Endothelial cell (in vitro differentiated cells): ENCODE measurements at places on chromosomes 11 and 22.

DNA sequence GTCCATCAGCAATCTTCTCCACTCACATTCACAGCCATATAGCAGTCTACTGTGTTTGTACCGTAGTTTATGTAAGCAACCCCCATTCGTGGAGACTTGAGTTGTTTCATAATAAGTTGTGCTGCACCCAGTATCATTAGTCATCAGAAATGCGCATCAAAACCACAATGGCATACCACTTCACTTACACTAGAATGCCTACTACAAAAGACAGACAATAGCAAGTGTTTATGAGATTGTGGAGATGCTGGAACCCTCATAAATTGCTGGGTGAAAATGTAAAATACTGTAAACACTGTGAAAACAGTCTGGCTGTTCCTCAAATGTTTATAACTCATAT, 133.3 kb downstream of the ATXN10 start:
- DNase-seq, result no peak

DNA sequence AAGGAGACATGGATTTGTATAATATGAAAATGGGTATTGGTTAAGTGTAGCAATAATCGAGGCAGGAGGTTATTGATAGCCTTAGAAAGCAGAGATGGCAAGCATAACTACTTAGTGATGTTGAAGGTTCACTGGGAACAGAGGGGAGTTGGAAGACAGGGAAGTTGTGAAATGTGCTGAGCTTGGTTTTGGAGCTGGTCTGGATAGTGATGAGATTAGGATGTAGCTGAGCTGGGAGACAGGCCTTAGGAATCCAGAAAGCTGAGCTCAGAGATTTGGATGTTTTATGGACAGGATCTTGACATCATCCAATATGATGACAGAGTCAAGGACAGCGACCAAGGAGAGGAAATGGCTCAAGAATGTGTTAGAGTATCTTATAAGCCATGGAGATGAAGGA, 113.1 kb downstream of the ARHGAP42 start:
- DNase-seq, result no peak

GRCh38 chr11:9858218-9858617, 194.3 kb downstream of the SWAP70 start:
- DNase-seq, result peak; percentile 4

DNA sequence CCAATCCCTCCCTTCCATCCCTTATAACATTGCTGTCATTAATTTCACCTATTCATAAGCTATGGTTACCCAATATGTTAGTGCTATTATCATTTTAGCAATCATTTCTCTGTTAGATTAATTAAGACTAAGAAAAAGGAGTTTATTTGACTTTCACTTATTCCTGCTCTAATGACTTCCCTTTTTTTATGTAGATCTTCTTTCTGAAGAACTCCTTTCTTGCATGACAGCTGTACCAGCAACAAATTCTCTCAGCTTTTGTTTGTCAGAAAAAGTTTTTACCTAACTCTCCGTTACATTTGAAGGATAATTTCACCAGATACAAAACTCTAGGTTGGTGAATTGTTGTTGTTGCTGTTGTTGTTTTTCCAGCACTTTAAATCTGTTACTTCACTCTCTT, 28.6 kb upstream of the OR8B8 start:
- DNase-seq, result no peak

DNA sequence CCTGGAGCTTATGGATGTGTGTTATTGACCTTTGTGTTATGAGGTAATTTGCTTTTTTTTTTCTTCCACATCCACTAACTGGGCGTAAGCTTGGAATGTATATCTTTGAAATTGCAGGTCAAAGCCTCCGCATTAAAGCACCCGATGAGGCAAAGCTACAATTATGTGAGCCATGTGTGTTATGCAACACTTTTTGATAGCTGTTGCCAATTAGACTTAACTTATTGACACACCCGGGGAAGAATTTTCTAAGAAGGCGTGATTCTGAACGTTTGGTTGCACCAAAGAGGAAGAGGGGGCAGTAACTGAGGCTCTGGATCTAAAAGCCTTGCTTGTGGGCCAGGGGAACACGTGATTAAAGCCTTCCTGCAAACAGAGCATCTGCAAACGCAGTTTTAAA, 610 bp upstream of the TEX12 start:
- DNase-seq, result no peak

DNA sequence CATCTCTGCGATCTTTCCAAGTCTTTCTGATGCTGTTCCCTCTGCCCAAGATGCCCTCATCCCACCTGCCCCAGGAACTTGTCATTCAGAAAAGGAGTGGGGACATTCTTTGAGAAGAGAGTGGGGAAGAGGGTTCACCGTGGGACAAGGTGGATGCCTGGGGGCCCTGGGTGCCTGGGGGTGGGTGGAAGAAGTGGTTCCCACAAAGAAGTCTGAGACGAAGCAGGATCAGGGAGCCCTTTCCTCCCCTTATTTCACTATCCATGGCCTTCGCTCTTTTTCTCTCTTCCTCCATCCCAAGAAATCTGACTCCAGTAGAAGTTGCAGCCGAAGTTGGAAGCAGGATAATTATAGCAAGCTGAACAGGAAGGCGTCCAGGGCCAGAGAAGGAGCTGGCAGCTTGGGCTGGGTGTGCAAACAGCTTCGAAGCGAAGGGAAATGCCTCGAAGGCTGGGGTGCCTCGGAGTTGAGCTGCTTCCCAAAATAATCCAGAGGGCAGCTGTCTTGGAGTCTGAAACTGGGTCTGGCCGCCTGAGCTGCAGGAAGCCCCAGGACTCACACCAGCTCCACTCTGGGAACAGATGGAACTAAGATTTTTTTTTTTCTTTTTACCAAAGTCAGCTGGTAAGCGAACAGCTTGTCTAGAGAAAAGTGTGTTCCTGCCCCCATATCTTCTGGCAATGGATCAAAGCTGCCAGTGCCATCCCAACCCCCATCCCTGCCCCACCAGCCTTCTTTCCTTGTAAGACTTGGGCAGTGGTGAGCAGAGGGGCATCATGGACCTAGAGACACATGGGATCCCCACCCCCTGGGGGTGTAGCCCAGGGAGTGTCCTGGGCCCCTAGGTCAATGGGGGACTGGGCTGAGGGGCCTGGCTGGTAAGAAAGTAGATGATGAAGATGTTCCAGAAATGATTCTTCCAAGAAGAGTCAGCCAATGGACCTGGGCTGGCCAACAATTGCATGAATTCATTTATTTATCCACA, 31.5 kb downstream of the PARVG start:
- DNase-seq, result no peak
